ENCODE measurements at places on chromosomes 6 and 20.

DNA sequence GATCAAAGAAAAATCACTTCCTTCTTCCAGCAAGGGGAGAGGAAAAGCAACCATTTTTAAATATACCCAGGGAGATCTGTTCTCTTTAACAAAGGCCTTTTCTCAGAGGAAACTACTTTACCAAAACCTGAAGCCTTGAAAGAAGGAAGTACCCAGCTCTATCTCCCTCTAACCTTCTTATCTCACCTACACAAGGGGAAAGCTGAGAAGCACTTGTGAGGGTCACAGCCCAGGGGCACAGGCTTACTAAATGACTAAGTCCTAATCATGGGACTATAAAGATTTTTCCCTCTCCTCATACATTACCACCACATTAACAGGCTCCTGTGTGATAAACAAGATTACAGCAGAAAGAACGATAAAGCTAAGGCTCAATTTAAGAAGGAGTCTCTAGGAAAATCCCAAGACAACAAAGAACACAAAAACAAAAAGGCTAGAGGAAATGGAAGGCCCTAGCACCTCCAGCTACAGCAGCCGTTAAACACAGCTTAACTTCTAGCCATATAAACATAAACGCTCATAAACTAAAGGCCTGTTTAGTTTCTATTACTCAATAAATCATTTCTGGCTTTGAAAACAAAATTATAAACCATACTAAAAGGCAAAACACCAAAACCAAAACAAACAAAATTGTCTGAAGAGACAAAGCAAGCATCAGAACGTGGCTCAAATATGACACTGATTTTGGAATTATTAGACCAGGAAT lies 284.9 kb upstream of the ECI2 start:
- DNase-seq: no peak

- no peak for DNase-seq
Measured at GRCh38 chr6:1825277-1825676, 215.6 kb downstream of the FOXC1 start.

- no peak for DNase-seq
Measured at GRCh38 chr6:20028562-20028961, 183.7 kb downstream of the MBOAT1 start.

GRCh38 chr6:160156842-160157241 lies 35.2 kb downstream of the SLC22A1 start:
- no peak for DNase-seq

GRCh38 chr6:110590821-110591351 lies 114.5 kb upstream of the SLC22A16 start:
- DNase-seq: no peak

GRCh38 chr6:3584606-3585005 lies 127.8 kb upstream of the SLC22A23 start:
- no peak for DNase-seq

DNA sequence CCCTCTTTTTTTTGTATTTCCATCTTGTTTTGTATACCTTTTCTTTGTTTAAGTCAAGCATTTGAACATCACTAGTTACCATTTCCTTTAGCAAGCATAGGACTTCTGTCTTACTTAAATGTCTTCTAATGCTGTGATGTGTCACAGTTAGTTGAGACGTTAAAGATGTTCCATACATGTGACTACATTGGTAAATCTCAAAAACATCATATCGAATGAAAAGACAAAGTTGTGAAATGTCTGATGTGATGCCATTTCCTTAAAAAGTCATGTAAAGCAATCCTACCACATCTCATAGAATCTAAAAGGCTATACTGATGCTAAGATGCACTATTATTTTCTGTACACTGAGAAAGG lies 26.8 kb downstream of the SLC16A10 start:
- no peak for DNase-seq

- no peak for DNase-seq
Measured at GRCh38 chr6:116472706-116473105, 11.5 kb downstream of the CALHM6 start.

GRCh38 chr20:62148908-62149314 lies 5.3 kb downstream of the SS18L1 start:
- DNase-seq: no peak

- no peak for DNase-seq
Measured at GRCh38 chr20:22407237-22408193, 176.9 kb downstream of the FOXA2 start.

DNA sequence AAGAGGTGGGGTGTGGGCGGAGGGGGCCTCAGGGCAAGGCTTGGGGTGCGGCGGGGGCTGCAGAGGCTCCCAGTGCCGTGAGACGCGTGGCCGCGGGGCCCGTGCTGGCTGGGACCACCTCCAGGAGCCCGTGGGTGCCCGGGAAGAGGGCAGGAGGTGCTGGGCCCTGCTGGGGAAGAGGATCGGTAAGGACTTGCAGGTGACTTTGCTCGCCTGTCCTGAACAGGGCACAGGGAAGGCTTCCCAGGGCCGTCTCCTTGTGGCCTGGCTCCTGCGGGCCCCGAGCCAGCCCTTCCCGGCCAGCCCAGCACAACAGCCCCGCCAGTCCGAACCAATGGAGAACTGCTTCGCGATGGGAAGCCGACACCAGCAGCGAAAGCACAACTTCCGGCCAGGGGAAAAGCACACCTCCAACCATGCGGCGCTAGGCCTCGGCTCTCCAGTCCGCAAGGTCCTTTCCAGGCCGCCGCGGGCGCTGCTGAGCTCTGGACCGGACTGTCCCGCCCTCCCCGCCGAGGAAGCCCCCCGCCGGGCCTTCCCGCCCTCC lies 32.3 kb downstream of the IRF4 start:
- no peak for DNase-seq

Measured in naive thymus-derived CD8-positive, alpha-beta T cell (primary cell).